HT-29 (cell line): ENCODE measurements at places on chromosomes 12 and 14. TPM values are rescaled to one million over a fixed set of nuclear protein-coding genes. Genes with fewer than 3 reads are reported as not detected.
A peak's percentile ranks its signal among the peaks of the same experiment; 100 is the strongest.

Gene NID2
- 0.23 and 0.31 TPM in 2 replicates for total RNA-seq

Gene ABCD2
- total RNA-seq = not detected in 2 replicates

DNA sequence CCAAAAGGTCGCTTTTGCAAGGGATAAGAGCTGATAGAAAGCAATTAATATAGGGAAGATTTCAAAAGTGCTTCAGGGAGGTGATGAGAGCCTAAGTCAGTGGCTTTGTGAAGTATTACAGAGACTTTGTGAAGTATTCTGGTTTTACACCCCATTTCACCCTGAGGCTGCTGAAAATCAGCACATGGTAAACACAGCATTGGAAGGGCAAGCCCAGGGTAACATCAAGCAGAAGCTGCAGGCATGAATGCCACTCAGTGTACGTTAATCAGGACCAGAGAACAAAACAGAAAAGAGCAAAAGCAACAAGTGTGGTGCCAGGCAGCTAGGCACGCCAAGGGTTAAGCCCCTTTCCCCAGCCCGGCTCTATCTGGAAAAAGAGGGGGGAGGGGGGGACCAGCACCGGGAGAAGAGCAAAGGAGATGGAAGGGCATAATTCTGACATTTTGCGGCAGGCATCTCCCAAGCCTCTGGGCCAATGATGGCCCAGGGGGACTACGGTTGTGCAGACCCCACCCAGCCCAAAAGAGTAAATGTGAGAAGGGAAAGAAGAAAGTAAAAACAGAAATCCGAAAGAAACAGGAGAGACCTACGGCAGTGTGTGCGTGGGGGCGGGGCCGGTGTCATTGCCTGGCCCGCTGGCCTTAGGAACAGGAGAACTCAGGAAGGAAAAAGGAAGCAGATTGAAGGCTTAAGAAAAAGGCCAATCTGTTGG is 58.9 kb downstream of the DHRS2 start:
- peak; percentile 9 for DNase-seq

Gene LIN7A
- not detected in 2 replicates for total RNA-seq

DNA sequence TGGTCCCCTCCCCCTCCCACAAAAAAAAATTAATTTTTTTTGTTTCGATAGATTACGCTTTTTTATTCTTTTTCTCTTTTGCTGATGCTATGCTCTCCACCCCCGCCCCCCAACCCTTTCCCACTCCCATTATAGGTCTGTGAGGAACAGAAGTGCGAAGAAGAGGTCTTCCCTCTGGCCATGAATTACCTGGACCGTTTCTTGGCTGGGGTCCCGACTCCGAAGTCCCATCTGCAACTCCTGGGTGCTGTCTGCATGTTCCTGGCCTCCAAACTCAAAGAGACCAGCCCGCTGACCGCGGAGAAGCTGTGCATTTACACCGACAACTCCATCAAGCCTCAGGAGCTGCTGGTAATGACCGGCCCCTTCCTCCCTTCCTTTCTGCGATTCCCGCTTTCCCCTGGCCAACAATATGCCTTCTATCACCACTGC is 2.3 kb downstream of the CCND2 start:
- DNase-seq = no peak
